ENCODE measurements at places on chromosomes 7 and 10.
A peak's percentile ranks its signal among the peaks of the same experiment; 100 is the strongest.

- no peak for DNase-seq
These were observed 320.0 kb downstream of the ZNF716 start for GRCh38 chr7:57769958-57770357.

- no peak for DNase-seq
These were observed 60.2 kb upstream of the LOXL4 start for GRCh38 chr10:98328163-98328562.

DNA sequence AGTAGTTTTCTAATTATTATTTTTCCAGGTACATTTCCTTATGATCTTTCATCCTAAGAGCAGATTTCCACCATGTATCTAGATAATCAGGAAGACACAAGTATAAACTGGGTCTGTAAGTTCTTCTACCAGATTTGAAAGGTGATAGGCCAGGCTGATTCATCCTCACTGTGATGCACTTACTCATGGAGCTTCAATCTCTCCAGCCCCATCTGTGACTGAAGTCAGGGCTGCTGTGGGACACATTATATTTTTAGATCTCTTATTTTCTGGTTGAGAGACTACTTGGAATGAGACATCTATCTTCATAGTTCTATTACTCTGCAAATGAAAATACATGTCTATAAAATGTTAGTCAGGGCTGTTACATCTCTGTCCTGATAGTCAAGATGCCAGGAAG lies 85.5 kb upstream of the SLC25A13 start:
- peak; percentile 32 for DNase-seq

- peak; percentile 72 for DNase-seq
These were observed 42.9 kb downstream of the CD36 start for GRCh38 chr7:80681272-80681885.

DNA sequence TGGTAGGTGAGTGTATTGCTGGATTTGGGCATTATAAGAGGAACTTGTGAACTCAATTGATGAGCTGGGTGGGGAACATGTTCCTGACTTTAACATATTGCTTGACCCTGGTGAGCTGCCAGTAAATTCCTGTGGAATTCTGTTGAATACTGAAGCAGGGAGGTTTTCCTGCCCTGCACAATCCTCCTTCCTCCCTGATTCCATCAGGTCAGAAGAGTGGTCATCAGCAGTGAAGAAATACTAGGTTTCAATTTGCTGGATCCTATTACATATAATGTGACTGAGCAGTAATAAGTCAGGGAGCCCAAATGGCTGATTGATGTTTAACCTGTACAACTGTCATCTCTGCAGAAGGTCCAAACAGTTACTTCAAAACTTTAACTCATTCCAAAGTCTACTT lies 581.2 kb downstream of the SUGCT start:
- peak; percentile 39 for DNase-seq

DNA sequence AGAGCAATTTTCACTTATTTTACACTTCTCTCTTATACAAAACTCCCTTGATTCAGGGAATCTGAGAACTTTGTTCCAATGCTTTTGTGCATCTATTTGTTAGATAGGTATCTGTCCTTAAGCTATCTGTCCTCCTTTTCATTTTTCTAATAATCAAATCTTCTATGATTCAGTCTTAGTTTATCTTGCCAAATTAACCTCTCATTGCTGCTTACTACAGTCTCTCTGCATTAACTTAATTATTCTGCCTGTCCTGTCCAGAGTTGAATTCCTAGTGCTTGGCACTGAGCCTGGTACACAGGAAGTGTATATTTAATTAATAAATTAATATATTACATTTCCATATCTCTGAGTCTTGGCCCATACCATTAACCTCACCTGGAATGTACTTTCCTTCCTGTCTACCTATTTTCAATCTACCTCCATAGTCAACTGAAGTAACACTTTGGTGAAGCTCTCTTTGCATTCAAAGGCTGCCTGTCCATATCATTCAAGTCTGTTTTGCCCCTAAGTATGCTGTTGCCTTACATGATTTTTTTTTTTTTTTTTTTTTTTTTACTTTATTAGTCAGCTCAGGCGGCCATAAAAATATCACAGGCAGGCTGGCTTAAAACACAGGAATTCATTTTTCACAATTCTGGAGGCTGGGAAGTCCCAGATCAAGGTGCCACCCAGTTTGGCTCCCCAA lies 66.0 kb upstream of the CSTF2T start:
- DNase-seq, result no peak

DNA sequence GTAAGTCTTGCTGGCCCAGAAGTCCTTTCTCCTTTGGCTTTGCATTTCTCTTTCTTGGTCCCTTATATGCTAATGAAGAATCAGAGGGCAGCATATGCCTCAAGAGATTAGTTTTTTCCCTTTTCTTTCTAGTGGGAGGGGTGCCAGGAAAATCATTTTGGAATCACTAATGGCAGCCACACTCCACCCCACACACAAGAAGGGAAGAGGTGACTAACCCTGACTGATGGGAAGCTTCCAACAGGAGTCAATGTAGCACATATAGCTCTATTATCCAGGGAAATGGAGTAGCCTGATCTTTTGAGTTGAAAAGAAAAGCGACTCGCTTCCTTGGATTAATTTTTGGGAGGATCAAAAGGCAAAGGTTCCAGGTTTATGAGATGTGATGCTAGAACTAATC lies 225.3 kb downstream of the KIF20B start:
- DNase-seq, result no peak

DNA sequence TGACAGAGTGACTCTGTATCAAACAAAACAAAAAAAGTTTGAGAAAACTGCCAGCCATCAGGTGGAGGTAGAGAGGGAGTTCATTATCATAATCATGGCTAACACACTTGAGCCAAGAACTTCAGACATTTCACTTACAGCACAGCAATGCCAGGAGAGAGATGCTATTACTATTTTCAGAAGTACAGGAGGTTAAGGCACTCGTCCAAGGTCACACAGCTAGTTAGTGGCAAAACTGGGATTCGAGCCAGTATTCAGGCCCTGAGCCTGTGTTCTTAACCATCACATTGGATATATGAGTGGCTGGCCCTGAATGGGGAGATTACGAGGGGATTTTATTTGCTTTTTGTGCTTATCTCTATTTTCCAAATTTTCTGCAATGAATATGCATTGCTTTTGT lies 24.8 kb upstream of the UNC5B start:
- DNase-seq, result peak; percentile 85

GRCh38 chr7:142636751-142637150 lies 112.5 kb upstream of the PRSS1 start:
- no peak for DNase-seq

DNA sequence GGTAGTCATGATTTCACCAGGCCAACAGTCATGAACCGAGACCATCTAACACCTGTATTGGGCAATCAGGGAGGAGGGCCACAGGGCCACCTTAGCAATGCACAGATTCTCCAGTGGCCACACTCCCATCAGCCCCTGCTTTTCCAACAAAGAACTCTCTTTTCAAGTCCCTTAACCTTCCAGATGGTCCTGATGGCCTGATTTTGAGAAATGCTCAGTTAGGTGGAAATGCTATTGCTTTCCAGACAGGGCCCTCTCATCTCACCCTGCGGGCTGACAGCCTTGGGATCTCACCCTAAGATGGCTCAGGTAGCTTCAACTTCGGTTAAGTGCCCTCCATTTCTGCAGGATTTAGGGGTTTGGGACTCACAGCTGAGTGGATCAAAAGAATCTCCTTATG lies 131.9 kb upstream of the PRR15 start:
- DNase-seq, result no peak

- DNase-seq, result peak; percentile 77
These were observed 39.3 kb downstream of the CUX1 start for GRCh38 chr7:101856473-101857357.

GRCh38 chr7:27102581-27103442 lies at the start of gene HOXA2:
TSS of gene HOXA2 (minus strand) at chr7:27102683. CDS start at chr7:27102500, 183 bp downstream.
- no peak for DNase-seq

DNA sequence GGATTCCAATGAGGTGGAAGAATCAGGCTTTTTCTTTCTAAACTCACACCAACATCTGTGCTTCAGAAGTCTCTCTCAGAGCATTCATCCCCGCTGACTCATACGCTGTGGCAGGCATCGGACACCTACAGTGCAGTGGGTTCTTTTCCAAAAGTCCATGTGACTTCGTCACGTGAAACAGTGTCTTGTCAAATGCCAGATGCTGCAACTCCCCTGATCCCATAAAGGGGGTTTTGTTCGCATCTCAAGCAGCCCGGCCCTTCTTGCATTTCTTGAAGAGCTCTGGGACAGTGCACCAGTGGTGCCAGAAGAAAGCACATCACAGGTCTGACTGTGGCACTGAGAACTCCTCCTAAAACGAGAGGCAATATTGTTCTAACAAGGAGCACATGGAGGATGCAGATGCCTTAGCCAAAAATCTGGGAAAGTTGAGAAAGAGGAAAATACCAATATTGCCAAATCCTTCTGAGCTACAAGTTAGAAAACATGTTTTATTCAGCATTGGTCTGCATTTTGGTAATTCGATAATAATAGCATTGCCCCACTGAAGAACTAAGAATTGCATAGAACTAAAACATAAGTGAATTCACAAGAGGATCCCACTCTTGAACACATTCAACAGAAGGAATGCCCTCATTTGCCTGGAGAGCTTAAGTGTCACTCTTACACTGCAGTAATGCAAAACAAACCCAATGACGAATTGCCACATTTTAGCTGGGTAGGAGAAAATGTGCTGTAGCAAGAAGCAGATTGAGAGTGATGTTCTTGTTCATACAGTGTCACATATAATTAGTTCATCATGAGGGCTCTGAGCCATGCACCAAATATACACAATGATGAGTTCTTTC lies 204.4 kb downstream of the CXCL12 start:
- DNase-seq, result peak; percentile 92

DNA sequence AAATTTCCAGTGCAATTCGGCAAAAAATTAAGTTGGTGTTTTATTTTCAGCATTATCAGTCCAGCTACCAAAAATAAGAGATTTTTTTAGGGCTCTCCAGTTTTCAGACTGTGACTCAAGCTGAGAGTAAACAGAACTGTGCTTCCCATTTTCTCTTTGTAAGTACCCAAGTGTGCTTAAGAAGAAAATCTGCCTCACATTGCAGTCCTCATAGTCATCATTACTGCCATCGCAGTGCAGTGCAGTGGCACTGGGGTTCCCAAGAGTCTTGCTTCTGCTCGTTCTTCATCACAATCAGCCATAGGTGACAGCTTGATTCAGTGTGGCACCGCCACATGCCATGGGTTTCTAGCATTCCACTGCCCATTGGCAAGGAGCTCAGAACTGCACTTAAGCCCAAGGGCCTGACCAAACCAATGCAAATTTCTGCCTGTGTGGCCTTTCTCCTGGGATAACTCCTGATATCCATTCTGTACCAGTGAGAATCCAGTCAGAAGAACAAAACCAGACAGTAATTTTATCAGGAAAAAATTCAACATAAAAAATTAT lies 25.6 kb upstream of the ERCC6 start:
- no peak for DNase-seq

DNA sequence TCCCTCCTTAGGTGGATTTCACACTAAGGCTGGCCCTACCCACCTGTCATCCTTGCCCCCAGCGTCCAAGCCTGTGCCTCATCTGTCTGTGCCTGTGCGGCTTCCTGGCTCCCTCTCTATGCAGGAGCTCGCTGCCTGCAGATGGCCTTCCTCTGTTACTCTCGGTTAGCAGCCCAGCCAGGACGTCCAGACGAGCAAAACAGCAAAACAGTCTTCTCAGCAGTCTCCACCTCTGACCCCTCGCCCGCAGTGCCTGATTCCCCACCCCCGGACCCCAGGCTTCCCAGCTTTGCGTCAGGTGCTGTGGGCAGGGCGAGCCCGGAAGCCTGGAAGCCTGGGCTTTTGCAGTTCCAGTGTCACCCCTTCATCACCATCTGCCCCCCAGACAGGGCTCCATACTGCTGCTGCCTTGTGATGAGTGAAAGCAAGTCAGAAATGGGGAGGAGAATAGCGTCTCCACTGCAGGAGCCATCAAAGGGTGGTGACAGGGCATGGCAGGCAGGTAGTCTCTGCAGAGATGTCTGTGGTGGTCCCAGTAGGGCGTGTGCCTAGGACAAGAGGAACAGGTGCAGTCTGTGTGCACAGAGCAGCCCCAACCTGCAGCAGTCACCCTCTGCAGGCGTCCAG lies 88.5 kb downstream of the ADCY1 start:
- DNase-seq, result no peak

DNA sequence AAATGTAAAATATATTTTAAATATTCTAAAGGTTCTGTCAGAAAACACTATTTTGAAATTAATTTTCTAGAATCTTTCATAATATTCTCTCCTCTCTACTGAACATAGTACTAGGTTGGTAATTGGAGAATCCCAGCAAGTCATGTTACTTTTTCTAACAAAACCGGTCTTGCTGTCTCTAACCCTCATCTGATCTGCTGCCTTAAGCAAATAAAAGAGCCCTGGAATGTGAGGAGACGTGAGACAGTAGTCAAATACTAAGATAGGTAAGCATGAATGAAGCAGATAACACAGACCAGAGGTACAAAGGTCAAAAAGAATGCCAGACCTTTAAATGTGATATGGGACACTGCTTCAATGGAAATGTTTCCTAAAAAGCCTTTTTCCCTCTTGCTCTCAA lies 462.4 kb upstream of the NUPR2 start:
- DNase-seq, result no peak

DNA sequence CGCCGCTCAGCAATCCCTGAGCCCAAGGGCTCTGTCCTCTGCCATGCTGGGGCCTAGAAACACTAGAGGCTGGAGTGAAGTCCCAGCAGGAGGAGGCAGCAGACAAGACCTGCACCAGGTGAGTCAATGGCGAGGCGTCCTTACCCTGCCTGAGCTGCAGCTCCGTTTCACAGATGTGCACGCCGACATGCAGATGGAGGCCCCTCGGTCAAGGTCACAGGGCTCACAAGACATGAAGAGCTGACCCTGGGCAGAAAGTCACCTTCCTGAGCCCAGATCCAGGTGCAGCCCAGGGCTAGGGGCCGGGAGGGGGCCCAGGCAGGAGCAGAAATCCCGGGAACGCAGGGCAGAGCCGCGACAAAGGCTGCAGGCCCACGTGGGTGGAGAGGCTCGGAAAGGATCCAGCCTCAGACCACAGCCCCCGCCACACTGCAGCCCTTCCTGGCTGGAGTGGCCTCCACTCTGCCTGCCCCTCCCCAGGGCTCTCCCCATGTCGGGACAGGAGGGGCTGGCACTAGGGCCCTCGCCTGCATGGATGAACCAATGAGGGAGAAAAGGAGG lies 23.8 kb downstream of the PDGFA start:
- DNase-seq, result no peak

All from choroid plexus epithelial cell (primary cell).